CD8-positive, alpha-beta T cell (primary cell): ENCODE measurements at places on chromosomes 16 and 17.

GRCh38 chr17:82551779-82552457, 32.4 kb downstream of the FOXK2 start:
- DNase-seq, result peak; percentile 74

GRCh38 chr16:64696866-64697265, 425.0 kb downstream of the CDH11 start:
- DNase-seq, result no peak

- DNase-seq, result no peak
These were observed 2.5 kb downstream of the MTSS2 start for GRCh38 chr16:70683146-70683944.

- no peak for DNase-seq
These were observed 5.5 kb downstream of the C16orf96 start for GRCh38 chr16:4561596-4561995.

DNA sequence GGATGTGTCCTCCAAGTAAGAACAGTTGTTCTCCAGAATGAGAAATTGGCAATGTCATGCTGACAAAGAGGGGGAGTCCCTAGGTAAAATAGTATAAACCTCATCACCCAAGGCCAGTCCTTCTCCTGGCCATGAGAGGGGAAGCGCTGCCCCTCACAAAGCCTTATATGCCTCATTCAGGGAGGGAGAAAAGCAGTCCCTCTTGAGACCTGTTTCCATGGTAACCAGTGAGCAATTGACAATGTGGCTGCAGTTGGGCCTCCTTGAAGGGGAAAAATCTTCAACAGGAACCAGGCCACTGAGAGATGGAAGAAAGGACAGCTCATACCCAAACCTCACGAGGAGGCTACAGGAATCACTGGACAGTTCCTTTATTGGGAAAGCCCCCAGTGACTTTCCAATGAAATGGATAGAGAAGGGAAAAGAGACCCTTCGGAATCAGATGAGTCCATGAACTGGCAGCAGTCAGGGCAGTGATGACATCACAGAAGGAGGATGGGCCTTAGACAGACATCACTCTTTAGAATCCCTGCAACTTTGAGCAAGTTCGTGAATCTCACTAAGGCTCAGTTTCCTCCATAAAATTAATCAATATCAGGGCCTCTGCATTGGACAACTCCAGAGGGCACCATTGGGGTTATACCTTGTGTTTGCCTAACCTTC, 275.7 kb downstream of the TOX3 start:
- DNase-seq, result no peak

DNA sequence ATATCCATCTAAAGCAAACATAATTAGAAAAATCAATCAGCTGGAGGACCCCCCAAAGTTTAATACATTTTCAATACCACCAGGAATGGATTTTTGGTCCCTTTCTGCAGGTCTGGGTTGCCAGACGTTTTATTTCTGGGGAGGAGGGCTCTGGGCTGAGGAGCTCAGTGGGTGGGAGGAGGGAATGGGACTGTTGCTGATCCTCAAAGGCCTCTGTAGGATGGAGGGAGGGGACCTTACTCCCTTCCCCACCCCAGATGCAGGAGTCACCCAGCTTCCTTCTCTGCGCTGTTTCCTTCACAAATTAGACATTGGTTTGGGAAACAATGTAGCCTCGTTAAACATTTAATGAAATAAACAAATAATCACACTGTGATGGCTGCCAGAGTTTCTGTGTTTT, 6.6 kb downstream of the RND2 start:
- no peak for DNase-seq

GRCh38 chr17:81364278-81365147, 30.7 kb upstream of the BAHCC1 start:
- DNase-seq, result no peak

GRCh38 chr17:22310717-22311686, 618.7 kb downstream of the KCNJ18 start:
- DNase-seq, result no peak

DNA sequence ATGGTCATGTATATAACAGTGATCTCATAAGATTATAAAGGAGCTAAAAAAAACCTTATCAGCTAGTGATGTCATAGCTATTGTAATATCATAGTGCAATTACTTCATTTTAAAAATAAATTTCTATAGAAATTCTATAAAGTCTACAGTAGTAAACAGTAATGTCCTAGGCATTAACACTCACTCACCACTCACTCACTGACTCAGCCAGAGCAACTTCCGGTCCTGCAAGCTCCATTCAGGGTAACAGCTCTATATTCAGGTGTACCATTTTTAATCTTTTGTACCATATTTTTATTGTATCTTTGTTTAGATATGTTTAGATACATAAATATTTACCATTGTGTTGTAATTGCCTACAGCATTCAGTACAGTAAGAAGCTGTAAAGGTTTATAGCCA, 524.4 kb upstream of the CDH5 start:
- no peak for DNase-seq

DNA sequence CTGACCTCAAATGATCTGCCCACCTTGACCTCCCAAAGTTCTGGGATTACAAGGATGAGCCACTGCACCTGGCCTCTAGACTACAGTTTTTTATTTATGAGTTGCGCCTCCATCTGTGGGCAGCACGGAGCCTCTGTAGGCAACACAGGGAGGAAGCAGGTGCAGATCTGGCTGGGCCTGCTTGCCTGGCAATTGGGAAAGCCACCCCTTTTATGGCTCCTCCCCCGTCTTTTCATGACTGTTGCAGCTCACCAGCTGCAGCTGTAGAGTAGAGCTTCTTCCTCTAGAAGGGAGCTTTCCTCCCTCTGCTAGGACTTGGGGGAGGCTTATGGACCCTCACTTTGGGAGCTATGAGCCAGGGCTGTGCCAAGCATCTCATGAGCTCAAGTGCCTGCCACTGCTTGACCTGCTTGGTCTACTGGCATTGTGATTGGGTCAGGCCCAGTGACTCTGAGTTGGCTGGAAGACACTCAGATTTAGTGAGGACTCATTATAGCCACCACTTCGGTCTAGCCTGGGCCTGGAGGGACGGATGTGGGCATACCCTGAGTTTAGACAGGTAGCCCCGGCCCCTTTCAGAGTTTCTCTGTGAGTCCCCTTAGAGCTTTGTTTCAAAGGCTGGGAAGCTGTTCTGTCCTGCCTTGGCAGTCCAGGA, 6.9 kb upstream of the SLC7A6 start:
- DNase-seq, result no peak

DNA sequence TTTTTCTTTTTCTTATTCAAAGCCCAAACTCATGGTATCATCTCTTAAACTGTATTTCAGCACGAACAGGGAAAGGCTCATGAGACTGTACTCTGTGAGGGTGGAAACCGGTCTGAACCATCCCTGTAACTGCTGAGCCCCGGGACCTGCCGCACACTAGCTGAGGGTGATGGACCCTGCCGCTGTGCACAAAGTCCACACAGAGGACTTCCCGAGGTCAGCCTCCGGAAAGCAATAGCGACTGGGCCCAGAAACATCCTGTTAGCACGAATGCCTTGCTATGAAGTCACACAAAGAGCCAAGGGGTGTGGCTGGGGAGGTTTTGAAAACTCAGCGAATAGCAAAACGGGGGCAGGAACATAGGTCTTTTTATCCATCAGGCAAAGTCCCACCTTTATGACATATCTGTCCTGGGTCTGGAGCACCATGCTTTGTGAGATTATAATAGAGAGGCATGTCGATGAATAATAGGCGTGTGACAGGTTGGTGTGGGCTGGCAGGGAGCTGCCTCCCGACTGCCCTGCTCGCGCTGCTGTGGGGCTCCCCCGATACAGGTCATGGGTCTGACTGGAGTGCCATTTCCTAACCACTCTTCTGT, 33.4 kb downstream of the CDK5R1 start:
- peak; percentile 69 for DNase-seq

- no peak for DNase-seq
These were observed 996 bp downstream of the SLC25A10 start for GRCh38 chr17:81713004-81713555.

DNA sequence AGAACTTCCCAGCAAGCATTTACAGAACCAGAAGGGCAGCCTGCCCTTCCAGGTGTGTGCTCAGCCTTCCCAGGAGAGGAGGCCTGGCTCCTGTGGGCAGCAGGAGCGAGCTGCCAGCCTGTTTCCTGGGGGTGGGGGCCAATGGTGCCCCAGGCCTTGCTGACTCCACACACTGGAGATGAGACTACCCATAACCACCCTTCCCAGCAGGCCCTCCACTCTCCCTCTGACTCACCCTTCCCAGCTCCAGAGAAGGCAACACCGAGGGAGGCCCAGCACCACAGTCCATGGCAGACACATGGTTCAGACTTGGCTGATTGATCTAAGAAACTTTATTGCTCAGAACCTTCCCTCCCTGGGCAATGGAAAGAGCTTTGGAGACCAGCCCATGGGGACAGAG, 1.8 kb upstream of the PRSS53 start:
- DNase-seq, result no peak

DNA sequence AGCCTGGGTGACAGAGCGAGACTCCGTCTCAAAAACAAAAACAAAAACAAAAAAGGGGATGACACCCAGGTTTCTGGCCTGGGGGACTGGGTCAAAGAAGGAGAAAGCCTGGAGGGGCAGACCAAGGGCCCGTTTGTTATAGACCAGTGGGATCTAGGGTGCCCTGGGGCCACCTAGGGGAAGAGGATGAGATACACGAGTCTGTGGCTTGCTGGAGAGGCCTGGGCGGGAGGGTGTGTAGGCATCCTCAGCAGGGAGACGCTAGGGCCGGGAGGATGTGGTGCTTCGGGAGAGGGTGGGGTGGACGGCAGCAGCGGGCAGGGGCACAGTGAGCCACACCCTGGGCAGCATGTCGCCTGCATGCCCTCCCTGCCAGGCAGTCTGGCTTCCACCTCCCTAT, 17.1 kb upstream of the CRK start:
- peak; percentile 31 for DNase-seq

DNA sequence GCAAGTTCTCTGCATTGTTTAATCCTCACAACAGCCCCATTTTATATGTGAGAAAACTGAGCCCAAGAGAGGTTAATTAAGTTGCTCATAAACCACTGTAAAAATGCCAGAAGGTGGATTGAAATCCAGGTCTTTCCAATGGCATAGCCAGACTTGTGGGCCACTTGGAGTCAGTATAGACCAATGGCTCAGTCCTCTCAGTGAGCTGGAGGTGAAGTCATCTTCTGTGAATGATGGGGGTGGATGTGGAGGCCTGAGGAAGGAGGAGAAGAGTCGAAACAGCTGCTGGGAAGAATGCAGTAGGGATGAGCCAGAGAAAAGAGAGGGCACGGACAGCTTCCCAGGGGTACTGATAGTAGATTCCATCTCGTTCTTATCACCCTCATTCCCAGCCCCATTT, 213.4 kb downstream of the SOX9 start:
- no peak for DNase-seq

DNA sequence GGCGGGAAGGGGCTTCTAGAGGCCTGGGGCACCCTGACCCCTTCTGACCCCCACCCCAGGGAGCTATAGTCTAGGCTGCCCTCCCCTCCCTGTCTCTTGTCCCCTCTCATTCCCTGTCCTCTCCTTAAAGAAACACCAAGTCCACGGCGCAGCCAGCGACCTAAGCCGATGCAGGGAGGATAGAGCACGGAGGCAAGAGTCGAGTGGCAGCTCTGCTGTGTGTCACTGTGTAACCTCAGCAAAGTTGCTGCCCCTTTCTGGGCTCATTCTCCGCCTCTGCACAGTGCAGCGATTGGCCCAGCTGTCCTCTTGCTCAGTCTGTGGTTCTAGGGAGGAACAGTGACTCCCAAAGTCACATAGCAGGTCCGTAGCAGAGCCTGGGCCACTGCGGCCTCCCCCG, 36.5 kb upstream of the SBK1 start:
- no peak for DNase-seq

GRCh38 chr16:85396879-85397871, 215.9 kb upstream of the GSE1 start:
- DNase-seq, result no peak

DNA sequence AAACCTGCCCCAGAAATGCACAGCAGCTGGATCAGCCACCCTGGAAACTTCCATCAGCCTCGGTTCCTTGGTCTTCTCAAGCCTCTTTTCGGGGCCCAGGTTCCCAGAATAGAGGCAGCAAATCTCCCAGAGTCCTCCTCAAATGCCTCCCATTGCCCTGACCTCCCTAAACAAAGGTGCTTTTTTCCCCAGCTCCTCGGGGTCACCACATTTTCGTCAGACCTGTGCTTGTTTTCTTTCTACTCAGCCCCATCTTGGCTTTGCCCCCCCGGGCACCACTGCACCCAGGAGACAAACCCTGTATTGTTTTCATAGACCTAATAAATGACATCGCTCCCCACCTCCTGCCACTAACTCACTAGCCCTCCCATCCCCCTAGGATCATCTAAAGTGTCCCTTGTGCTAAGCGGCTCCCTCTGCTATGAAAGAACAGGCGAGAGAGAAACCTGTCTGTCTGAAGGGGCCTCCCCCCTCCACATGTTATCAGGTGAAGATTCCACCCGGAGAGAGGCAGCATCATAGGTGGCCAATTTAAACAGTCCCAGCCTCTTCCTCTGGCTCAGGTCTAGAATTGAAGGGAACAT, 451.1 kb downstream of the SOX9 start:
- DNase-seq, result no peak

- DNase-seq, result no peak
These were observed 36.4 kb upstream of the CORO6 start for GRCh38 chr17:29659155-29659554.

DNA sequence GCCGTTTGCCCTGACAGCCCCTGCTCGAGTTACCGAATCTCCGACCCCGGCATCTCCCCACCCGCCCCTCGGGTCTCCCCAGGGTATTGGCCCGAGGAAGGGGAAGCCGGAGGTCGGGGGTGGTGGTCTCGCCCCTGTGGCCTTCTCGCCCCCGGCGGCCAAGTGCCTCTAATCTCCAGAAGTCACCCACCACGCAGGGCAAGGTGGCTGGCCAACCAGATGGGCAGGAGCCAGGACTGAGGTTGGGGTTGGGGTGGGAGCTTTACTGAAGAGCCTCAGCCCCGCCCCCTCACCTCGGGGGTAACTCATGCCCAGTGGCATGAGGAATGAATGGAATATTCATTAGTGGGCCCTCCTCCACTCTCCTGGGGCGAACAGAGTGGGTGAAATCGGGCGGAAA, 637 bp downstream of the DHRS11 start:
- DNase-seq, result no peak

DNA sequence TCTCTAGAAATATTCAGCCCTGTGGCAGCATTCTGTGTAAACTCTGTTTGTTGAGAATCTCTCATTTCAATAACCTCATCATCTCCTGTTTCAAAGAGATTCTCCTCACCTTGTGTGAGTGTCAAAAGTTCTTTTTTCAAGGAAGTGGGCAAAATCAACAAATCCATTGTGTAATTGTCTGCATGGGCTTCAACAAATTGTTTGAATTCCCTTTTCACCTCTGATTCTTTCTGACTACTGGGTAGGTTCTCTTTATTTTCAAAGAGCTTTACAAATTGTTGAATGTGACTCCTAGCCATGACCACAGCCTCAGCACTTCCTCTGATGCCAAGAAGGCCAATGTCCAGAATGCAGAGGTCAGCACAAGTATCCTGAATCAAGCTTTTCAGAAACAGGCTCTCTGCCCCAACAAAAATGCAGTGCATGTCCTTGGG, 48.0 kb downstream of the N4BP1 start:
- DNase-seq, result no peak

- no peak for DNase-seq
These were observed 63.9 kb upstream of the ARL4D start for GRCh38 chr17:43334738-43335402.
